Natural killer cell treated with Interleukin-12 subunit alpha and Interleukin-12 subunit beta and Interleukin-15 and Interleukin-18, amount 100 ng/mL, for 72 hours (primary cell): ENCODE measurements at places on chromosomes 4 and X.

DNA sequence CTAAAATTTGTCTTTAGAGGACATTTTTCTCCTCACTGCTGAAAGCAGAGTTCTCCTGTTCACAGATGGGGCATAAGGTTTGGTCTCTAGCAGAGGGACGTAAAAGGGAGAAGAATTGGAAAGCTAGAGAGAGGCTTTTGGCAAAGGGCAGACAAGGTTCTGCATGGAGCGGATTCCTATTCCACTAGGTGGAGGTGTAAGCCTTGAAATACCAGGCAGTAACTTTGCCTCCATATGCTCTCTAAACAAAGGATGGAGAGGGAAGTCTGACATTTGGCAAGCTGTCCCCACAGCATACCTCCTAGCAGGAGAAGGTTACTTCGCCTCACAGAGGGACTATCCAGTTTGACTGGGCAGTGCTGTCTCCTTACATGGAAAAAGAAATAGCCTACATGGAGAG is 174.7 kb downstream of the DACH2 start:
- no peak for DNase-seq

- no peak for DNase-seq
Measured at GRCh38 chr4:188221090-188221489, 81.8 kb downstream of the TRIML1 start.

DNA sequence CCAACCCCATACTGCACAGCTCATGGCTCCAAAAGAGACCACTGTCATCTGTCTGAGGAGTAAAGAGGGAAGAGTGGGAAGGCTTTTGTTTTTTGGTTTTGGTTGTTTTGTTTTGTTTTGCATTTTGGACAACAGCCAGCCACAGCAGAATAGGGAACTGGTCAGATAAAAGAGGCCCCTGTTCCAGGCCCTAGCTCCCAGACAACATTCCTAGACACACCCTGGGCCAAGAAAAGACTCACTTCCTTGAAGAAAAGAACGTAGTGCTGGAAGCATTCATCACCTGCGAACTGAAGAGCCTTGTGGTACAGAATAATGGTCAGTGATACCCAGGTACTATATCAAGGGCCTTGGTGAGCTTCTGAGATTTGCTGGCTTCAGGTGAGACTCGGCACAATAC is 619.4 kb upstream of the SPANXN1 start:
- DNase-seq = no peak

GRCh38 chr4:32180086-32180485 is 1459.9 kb downstream of the PCDH7 start:
- DNase-seq = no peak

DNA sequence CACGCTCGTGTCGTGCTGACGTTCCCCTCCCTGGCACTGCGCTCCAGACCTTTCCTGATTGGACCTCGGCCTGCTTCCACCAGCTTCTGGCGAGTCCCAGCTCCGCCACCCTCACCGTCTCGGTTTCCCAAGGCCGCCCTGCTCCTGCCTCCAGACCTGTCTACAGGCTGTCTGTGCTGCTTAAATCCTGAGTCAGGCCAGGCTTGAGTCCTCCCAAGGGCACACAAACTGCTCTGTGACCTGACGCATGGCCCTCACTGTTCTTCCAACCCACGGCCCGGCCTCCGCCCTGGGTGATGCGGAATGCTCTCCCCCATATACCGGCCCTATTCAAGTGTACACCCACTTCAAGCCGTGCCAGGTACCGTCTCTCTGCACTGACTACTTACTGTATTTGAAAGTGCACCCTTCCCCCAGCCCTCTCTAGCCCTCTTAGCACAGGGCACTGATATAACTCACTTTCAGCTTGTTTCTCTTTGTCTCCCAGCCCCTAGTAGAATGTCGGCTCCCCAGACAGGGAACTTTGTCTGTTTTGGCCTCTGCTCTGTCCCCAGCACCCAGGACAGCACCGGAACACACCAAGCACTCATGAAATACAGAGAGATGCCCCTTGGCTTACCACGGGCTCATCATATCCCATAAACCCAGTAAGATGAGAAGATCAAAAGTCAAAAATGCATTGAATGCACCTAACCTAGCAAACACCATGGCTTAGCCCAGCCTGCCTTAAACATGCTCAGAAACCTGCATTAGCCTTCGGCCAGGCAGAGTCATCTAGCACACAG is 63.1 kb upstream of the AFAP1 start:
- DNase-seq = no peak

DNA sequence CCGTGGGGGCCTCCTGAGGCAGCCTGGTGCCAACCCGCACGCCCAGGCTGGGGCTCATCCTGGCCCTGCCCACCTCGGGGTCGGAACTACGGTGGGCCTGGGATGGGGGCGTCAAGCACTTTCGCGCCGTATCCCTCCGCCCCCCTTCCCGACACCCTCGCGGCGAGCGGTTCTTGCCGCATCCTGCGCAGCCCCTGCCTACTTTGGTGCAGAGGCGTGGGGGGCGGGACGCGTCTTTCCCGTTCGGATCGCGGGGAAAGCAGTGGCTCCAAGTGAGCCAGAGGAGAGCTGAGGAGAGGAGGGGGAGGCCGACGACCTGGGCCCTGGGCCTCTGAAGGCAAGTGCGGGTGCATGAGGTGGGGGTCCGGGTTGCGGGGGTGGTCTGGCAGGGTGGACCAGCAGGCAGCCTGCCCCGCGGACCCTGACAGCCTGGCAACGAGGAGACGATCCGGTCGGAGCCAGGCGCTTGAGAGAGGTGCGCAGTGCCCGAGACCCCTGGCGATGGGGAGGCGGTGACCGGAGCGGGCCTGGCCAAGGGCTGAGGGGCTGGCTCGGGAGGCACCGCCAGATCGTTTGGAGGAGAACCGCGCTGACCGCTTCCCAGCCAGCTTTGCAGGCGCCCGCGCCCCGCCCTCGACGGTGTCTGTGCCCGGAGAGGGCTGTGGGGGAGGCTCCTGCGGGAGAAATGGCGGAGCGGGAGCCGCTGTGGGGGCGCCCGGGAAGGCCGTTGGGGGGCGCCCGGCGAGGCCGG is at the start of gene GPRASP2:
TSS of gene GPRASP2 (plus strand) at position 233 of the 751 bp plus-strand sequence. CDS start 2,422 bp downstream, outside the sequence.
- no peak for DNase-seq
